ENCODE measurements at places on chromosomes 11 and 22. TPM values are rescaled to one million over a fixed set of nuclear protein-coding genes. Genes with fewer than 3 reads are reported as not detected.
A peak's percentile ranks its signal among the peaks of the same experiment; 100 is the strongest.

The POU2AF2 gene
- total RNA-seq = 0.66 TPM

The NRXN2 gene
- 12.9 TPM for total RNA-seq

DNA sequence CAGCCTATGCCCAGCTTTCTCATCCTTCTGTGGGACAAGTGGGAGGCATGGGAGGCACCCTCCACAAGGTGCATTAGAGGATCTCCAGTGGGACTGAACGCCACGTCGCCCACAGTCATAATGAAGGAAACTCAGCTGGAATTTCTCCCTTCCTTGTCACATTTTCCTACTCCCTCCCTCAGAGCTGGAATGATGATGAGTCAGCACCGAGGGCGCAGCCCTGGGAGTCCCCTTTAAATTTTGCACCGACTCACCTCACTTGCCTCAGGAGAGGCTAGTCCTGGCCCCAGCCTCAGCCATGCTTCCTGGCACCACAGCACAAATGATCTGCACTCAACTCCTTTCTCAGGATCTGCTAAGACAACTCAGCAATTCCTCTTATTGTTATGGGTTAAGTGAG is 34.3 kb downstream of the DBX1 start:
- no peak overlapping the region for H3K27ac ChIP-seq
- no peaks in the 10 kb centered on the region for H3K27me3 ChIP-seq
- H3K4me1 ChIP-seq = no peaks in the 10 kb centered on the region
- DNase-seq = no peak
- H3K4me3 ChIP-seq = no peak overlapping the region
- no peaks in the 10 kb centered on the region for H3K36me3 ChIP-seq

GRCh38 chr11:94125407-94126115 is 3.1 kb upstream of the PANX1 start:
- no peak overlapping the region for H3K4me3 ChIP-seq
- peaks cover 22% of the 10 kb centered on the region for H3K4me1 ChIP-seq
- H3K36me3 ChIP-seq = no peaks in the 10 kb centered on the region
- DNase-seq = no peak
- H3K27ac ChIP-seq = no peak overlapping the region

GRCh38 chr11:84188521-84188920 is 902.4 kb upstream of the CCDC90B start:
- H3K4me3 ChIP-seq = no peak overlapping the region
- H3K4me1 ChIP-seq = peaks cover 9% of the 10 kb centered on the region

GRCh38 chr22:32846780-32847491 is 45.4 kb downstream of the TIMP3 start:
- no peak for DNase-seq
- no peaks in the 10 kb centered on the region for H3K36me3 ChIP-seq
- no peaks in the 10 kb centered on the region for H3K27me3 ChIP-seq
- H3K4me3 ChIP-seq = peak overlapping the region; percentile 12

GRCh38 chr22:47786650-47787290 is 1024.3 kb downstream of the TBC1D22A start:
- no peak overlapping the region for H3K27ac ChIP-seq
- H3K4me3 ChIP-seq = no peak overlapping the region
- H3K36me3 ChIP-seq = no peaks in the 10 kb centered on the region
- no peaks in the 10 kb centered on the region for H3K4me1 ChIP-seq
- DNase-seq = no peak

- no peak within 1 kb of the TSS for H3K27ac ChIP-seq
- H3K4me1 ChIP-seq = no peaks in the 10 kb centered on the region
- no peak for DNase-seq
Observed at GRCh38 chr11:60455531-60456042, at the start of gene MS4A1. TSS of gene MS4A1 (plus strand) at chr11:60455847. CDS start at chr11:60462375, 6,528 bp downstream.

DNA sequence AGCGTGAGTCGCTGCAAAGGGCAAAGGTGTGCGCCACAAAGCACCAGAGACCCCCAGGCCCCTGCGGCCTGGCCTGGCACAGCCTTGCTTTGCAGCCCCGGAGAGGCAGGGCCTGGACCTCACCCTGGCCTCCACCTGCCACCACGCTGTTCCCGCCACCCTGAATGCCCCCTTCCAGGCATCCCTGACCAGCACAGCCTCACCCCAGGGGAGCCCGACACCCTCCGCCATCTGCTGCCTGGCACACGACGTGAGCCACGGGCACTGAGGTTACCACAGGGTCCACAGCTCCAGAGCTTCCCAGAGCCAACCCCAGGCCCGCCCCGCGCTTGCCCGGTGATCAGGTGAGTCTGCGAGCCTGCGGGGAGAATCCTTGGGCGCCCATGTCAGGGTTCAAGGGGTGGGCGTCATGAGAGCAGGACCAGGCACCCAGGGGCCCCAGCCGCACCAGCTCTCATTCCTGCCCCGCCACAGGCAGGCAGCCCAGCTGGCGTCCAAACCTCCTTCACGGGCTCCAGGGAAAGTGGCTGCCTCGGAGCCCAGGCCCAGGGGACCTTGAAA is 171.3 kb downstream of the BRD1 start:
- H3K4me3 ChIP-seq = peak overlapping the region; percentile 51
- no peaks in the 10 kb centered on the region for H3K4me1 ChIP-seq
- no peaks in the 10 kb centered on the region for H3K36me3 ChIP-seq

All from esophagus muscularis mucosa (tissue), 4 donors.